ENCODE measurements at places on chromosomes 6 and 20. TPM values are rescaled to one million over a fixed set of nuclear protein-coding genes. Genes with fewer than 3 reads are reported as not detected.

DNA sequence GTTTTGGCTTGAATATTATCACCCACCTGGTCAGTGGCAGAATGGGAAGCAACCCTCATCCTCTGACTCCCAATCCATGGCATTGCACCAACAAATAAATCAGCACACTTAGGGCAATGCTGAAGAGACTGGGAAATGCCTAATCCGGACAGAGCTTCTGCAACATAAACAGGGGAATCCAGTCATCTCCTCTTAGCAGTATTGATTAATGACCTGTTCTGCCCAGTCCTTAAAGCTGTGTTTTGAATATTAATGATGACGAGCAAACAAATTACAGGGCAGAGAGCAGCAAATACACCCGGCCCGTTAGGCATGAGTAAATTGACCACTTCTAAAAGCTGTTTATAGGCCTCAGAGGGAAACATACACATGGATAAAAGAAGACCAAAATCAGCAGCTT, 77.0 kb upstream of the B3GAT2 start:
- DNase-seq, result no peak
- H3K4me1 ChIP-seq, result no peaks in the 10 kb centered on the region
- H3K27me3 ChIP-seq, result no peaks in the 10 kb centered on the region
- H3K27ac ChIP-seq, result no peak overlapping the region
- H3K4me3 ChIP-seq, result no peak overlapping the region
- no peaks in the 10 kb centered on the region for H3K36me3 ChIP-seq

CLPSL1 gene
- polyA plus RNA-seq, result not detected

GSTA2 gene
- not detected for polyA plus RNA-seq

RGL2 gene
- 10.4 TPM for polyA plus RNA-seq

MAK gene
- polyA plus RNA-seq, result not detected

HLA-DOA gene
- polyA plus RNA-seq, result 12.0 TPM
